ENCODE measurements at places on chromosomes 4 and X. TPM values are rescaled to one million over a fixed set of nuclear protein-coding genes. Genes with fewer than 3 reads are reported as not detected.

GRCh38 chr4:119659576-119659975 lies 31.0 kb upstream of the PDE5A start:
- no peak for DNase-seq

GRCh38 chrX:72003811-72004750 lies 93.4 kb downstream of the NHSL2 start:
- DNase-seq, result peak; percentile 93

Gene NIPAL1
- 1.5 TPM for total RNA-seq

- no peak for DNase-seq
These were observed 12.2 kb upstream of the WDR1 start for GRCh38 chr4:10128761-10129160.

Gene GPRIN3
- not detected for total RNA-seq

- DNase-seq, result no peak
These were observed 17.7 kb downstream of the UPRT start for GRCh38 chrX:75291611-75292010.

DNA sequence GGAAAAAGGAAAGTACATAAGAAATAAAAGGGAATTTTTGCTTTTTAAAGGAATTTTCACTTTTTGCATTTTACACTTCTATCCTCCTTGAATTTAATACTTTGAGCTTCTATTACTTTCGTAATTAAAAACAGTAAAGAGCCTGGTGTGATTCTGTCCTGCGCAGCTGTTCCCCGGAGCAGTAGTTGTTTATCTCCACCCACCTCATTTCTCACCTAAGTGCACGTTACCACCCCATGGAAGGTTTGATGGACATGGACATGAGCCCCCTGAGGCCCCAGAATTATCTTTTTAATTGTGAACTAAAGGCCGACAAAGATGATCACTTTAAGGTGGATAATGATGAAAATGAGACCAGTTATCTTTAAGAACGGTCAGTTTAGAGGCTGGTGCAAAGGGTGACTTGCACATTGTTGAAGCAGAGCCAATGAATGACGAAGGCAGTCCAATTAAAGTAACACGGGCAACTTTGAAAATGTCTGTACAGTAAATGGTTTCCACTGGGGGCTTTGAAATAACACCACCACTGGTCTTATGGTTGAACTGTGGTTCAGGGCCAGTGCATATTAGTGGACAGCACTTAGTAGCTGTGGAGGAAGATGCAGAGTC lies 52.1 kb upstream of the TEX13D start:
- DNase-seq, result peak; percentile 42

Gene CYLC1
- total RNA-seq, result not detected

Gene UPF3B
- 3.8 TPM for total RNA-seq

Gene MOSPD2
- 25.1 TPM for total RNA-seq

Gene ADAM29
- not detected for total RNA-seq

GRCh38 chrX:12282991-12283390 lies 144.7 kb downstream of the FRMPD4 start:
- no peak for DNase-seq

GRCh38 chrX:15566244-15566643 lies 34.5 kb downstream of the ACE2 start:
- DNase-seq, result no peak

Gene SLC25A6
- 89.4 TPM for total RNA-seq

Gene NKAP
- 2.1 TPM for total RNA-seq

Gene S100P
- total RNA-seq, result not detected

GRCh38 chr4:162770761-162771490 lies 395.8 kb downstream of the NAF1 start:
- DNase-seq, result no peak

All from RPMI7951 (cell line).